ENCODE measurements at places on chromosomes 11 and 22.

DNA sequence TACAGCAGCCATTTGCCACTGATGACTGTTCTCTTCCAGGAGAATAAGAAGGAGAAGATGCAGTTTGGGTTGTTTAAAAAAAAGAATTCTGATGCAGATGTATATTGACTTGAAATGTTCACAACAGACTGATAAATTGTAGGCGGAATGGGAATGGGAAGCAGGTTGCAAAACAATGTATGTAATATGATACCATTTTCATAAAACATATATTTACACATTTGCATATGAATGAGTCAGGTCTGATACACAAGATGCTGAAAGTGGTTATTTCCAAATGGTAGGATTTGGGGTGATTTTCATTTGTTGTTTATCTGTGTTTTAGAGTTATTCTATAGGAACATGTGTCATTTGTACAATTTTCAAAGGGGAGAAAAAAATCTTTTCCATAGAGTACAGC, 9.0 kb upstream of the RCN1 start:
- DNase-seq, result no peak

GRCh38 chr11:128492461-128492860, 94.9 kb downstream of the ETS1 start:
- no peak for DNase-seq

- no peak for DNase-seq
Observed at GRCh38 chr11:118885831-118886565, 2.3 kb downstream of the CXCR5 start.

GRCh38 chr22:31841078-31841827, 87.4 kb downstream of the DEPDC5 start:
- no peak for DNase-seq

DNA sequence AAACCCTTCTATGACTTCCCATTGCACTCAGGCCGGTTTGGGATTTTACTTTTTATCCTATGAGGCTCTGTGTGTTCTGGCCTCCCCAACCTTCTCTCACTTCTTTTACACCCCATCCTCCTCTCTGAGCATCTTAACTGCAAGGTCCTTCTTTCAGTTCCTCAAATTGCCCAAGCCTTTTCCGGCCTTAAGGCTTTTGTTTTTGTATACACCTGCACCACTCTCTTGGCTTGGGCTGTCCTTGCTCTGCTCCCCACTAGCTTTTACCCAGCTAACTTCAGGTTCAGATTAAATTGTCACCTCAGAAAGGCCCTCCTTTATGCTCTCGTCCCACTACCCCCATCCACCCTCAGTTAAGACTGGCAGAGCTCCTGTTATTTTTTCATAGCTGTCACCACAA, 55.5 kb downstream of the FAM83F start:
- DNase-seq, result no peak

GRCh38 chr11:72972496-72973128, 158.4 kb downstream of the ATG16L2 start:
- no peak for DNase-seq

GRCh38 chr11:130389335-130389935, 39.0 kb downstream of the ADAMTS8 start:
- DNase-seq, result no peak

- DNase-seq, result no peak
Observed at GRCh38 chr11:10181811-10182210, 112.2 kb downstream of the SBF2 start.

GRCh38 chr11:64264371-64264852, 13.1 kb downstream of the PLCB3 start:
- no peak for DNase-seq

DNA sequence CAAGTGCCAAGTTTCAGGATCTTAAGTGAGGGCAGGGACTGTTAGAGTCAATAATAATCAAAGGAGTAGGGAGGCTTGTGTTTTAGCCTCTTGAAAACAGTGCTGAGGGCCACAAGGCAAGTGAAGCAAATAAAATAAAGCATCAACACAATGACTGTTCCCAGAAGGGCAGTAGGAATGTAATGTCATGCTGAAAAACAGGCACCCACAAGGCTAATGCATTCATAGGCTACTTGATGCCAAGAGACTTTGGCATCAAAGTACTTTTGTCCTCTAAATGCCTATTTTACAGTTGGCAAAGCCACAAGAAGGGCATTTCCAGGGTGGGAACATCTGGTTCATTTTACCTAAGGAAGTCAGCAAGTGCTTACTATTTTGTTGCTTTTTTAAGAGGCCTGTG, 22.9 kb downstream of the RAB39A start:
- DNase-seq, result no peak

DNA sequence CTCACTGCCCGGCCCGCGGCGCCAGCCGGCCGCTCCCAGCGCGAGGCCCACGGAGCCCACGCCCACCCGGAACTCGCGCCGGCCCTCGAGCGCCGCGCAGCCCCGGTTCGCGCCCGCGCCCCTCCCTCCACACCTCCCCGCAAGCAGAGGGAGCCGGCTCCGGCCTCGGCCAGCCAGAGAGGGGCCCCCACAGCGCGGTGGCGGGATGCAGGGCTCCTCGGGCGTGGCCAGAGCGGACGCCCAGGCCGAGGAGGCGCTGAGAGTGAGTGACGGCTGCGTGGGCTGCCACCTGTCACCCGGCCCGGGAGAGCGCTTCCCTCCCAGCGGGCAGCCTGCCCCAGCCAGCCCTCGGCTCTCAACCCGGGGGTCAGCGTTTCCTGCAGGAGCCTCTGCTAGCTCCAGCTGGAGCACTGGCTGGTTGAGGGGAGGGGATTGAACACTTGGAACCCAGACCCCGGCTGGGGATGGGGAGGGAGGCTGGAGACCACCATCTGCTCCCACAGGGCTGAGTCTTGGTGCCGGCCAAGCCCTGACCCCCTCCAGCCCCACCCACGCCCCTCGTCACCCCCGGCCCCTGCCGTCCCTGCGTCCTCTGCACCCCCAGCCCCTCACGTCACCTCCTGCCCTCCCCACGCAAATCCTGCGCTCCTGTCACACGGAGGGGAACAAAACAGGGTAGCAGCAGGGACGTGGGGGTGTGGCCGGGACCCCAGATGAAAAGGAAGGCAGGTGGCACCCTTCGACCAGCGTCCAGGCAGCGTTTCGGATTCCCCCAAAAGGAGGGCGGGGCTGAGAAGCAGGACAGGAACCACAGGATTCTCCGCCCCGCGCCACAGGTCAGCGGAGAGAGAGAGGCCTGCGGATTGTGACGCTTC, 157.0 kb downstream of the BRD1 start:
- DNase-seq, result no peak

DNA sequence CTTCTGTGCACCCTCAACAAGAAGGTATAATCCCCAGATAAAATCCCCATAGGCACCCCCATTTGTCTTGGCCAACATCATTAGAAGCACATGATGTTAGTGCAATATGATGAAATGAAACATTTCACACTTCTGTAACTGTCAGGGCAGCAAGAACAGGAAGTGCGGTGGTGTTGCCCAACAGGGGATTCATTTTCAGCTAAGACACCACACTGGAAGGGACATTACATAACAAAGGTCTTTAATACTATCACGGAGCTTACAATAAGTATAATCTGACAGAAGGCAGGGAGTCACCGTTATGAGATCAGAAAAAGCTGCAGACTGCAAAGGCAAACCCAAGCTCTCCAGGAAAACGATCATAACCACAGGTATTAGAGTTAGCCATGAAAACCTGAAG, 2.0 kb downstream of the OR52W1 start:
- no peak for DNase-seq

DNA sequence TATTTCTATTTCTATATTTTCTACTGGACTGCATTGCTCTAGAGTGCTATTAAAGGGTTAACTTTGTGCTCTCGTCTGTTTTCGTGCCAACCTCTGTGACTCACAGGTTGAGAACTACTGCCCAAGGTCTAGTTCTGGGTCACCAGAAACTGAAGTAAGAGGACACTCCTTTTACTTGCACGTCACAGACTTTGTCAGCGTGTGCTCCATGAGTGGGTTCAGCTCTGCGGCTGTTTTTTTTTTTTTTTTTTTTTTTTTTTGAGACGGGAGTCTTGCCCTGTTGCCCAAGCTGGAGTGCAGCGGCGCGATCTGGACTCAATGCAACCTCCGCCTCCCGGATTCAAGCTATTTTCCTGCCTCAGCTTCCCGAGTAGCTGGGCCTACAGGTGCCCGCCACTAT, 49.8 kb downstream of the CLMP start:
- no peak for DNase-seq

DNA sequence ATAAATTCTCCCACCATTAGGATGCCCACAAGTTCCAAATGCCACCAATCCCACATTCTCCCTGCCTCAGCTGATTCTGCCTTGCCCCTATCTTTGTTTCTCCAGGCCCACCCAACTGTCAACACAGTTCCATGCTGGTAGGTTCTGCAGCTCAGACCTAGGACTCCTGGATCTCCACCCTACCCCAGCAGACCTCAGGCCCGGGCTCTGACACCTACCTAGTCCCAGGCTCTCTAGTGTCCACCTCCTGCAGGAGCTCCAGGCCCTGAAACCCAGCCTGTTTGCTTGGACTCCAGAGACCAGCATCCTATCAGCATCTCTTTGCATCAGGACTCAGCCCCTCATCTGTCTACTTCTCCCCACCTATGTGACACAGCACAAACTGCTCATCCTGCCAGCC, 86.5 kb downstream of the PDE2A start:
- DNase-seq, result no peak

DNA sequence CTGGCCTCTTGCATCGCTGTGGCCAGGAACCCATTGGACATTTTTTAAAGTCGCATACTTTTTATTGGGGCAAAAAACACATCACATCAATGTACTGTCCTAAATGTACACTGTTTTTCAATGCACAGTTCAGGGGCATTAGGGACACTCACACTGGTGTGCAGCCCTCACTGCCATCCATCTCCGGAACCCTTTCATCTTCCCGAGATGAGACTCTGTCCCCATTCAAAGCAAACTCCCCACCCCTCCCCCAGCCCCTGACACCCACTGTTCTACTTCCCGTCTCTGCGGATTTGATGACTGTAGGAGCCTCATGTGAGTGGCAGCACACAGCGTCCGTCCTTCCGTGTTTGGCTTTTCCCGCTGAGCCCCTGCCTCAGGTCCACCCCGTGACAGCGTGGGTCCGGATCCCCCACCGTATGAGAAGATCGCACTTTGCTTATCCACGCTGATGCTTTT, 41.8 kb upstream of the TH start:
- DNase-seq, result no peak

- no peak for DNase-seq
Observed at GRCh38 chr11:22275600-22275999, 62.6 kb upstream of the SLC17A6 start.

- no peak for DNase-seq
Observed at GRCh38 chr11:101129203-101129943, at the start of gene PGR. Gene PGR, minus strand, starts transcription at chr11:101129813. Its CDS starts 743 bp downstream, at chr11:101129070.

- no peak for DNase-seq
Observed at GRCh38 chr11:3074912-3075589, 17.8 kb upstream of the CARS1 start.

GRCh38 chr11:11389238-11389637, 36.2 kb upstream of the CSNK2A3 start:
- no peak for DNase-seq

- no peak for DNase-seq
Observed at GRCh38 chr11:44760917-44761550, 34.3 kb downstream of the TSPAN18 start.

DNA sequence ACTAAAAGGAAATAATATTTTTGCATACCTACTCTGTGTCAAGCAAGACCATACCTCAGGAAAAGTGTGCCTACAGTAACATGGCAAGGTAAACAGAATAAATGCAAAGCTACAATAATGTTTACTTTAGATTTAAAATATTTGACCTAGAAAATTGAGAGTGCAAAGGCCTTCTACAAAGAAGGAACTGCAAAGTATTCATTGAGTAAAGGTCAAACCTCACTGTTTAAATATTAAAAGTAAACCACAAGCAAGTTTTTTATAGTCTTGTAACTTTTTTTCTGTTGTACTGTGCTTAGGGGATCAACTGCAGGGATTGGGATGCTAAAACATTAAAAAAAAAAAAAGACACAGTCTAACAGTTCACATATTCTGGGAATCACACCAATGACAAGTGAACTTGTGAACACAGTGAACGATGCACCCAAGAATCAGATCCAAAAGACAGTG, 48.8 kb downstream of the CWF19L2 start:
- DNase-seq, result no peak

GRCh38 chr11:44855493-44855849, 95.2 kb downstream of the TP53I11 start:
- no peak for DNase-seq

DNA sequence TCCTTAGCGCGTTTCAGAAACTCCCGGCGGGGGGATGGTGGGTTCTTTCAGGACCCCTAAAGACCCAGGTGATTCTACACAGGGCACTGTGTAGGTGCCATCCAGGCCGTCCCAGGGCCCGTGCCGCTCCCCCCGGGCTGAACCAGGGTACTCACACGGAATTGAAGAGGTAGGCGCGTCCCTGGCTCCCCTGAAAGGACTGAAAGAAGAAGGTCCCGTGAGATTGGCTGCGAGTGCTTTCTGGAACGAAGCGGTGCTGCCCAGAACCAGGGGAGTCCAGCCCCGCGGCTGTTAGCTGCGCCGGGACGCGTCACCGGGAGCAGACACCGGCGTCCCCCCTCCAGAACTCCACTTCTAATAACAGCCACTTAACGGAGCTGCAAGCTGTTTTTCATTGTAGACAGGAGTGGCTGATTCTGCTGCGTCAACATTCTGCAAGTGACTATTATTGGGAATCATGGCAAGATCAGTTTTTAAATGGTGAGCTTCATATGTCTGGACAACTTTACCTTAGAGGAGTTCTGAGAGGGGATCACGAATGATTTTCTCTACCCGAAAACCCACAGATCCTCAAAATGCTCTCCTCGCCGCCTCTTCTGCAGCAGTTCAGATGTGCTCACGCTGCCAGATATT, 31.8 kb downstream of the YPEL1 start:
- no peak for DNase-seq

DNA sequence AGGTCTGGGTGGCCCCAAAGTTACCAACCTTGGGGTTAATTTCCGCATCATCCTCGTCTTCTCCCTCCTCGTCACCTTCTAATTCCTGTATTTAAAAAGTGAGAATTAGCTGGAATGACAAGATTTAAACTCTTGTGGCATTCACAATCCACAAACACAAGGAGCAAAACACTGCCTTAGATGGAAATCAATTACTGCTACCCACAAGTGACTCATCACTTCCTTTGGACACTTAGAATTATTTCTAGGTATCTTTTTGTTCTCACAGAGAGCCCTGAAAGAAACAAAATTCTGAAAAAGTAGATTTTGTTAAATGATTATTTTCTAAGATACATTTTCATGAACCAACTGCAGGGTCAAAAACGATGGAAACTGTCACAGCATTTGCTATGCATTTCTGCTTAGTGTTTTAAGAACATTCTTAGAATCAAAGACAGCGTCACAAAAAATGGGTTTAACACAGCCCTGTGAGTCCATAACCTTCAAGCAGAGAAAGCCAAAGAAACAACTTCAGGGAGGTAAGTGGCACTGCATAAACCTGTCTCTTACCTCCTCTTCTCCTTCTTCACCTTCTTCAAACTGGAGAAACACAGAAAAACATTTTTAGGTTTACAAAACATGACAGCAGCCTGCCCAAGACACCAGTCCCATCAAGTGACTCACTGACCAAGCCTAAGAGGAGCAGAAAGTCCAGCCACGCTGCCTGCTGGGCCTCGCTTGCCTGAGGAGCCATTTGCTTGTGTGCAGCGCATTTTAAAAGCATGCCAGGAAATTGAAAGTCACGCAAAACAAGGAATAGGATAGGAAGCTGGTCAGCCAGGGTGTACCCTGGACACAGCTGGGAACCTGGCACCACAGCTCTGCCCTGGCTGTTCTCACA, 22.3 kb upstream of the PHLDA2 start:
- DNase-seq, result no peak

- DNase-seq, result no peak
Observed at GRCh38 chr11:15772981-15773380, 583.4 kb downstream of the SOX6 start.

- no peak for DNase-seq
Observed at GRCh38 chr11:85974122-85974521, 94.8 kb downstream of the PICALM start.
